ENCODE measurements at places on chromosomes 5 and 9.
A peak's percentile ranks its signal among the peaks of the same experiment; 100 is the strongest.

DNA sequence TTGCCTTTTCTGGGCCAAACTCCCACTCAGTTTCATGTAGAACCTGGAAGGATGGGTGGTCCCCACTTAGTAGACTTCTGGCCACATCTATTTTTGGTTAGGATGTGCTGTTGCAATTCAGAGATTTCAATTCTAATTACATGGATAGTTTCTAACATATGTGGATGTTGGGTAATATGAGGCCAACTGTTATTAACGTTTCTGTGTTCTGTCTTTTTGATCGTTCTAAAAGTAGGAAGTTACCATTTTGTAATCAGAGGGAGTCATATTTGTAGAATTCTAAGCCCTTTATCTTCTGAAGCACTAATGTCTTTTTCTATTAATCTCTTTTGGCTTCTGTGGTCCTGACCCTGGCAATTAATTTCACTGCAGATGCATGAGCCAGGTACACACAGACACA is 141.6 kb upstream of the SPEF2 start:
- DNase-seq, result no peak

DNA sequence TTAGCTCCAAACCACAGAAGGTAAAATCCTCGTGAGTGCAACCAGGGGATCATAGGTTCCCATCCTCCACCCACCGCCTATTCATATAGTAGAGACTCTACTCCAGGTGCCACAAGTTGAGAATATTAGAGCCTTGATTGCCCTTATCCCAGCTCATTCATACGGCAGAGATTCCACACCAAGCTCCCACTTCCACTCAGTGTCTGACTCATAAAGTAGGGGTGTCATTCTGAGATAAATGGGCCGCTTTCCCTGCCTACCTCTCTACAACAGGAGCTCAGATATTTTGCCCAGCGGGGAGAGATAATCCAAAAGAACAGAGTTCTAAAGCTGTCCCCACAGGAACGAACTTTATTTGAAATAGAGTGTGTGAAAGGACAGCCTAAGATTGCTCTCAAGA is 9.4 kb downstream of the SLC22A4 start:
- DNase-seq, result no peak

DNA sequence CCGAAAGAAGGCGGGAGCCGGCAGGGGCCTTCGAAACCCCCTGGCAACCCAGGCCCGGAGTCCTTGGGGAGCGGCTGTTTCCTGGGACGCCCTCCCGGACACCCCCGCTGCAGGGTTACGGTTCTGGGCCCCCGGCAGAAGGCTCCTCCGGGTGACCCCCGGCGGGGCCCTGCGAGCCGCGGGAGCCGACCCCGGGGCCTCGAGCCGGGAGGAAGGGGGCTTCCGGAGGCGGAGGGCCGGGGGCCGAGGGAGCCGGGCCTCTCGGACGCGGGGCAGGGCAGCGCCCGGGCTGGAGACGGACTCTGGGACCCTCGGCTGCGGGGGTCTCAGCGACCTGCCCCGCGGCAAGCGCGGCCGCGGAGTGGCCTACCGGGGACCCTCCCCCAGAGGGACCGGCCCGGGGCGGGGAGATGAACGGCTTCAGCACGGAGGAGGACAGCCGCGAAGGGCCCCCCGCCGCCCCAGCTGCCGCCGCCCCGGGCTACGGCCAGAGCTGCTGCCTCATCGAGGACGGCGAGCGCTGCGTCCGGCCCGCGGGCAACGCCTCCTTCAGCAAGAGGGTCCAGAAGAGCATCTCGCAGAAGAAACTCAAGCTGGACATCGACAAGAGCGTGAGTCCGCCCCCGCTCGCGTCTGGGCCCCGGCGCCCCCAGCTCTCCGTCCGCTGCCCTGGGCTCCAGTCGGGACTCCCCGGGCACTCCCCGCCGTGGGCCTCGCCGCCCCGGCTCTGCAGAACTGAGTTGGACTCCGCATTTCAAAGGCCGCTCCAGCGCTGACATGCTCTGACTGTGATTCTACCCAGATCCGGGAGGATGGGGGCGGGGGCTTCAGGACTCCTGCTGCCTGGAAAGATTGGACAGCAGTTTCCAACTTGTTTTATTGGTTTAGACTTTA is 645 bp downstream of the SAP30L start:
- DNase-seq, result peak; percentile 47

DNA sequence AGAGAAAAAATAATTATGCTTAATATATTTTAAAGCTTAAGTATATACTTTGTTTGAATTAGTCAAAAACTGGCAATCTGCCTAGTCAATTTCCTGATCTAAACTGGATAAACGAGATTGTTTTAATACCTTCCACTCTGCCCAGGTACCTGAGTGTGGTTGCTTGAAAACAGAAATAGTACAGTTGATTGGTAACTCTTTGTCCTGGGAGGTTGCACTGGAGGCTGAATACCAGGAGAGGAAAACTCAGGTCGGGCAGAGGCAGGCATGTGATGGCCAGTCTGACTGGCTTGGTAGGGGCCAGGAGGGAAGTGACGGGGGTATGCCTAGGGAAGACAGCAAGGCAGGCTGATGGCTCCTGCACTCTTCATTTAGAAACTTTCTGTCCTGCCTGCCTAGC is 80.2 kb downstream of the PIK3R1 start:
- no peak for DNase-seq

GRCh38 chr5:156232251-156232869 is 94.6 kb upstream of the SGCD start:
- DNase-seq, result no peak

GRCh38 chr5:175467983-175468690 is 10.2 kb upstream of the SFXN1 start:
- DNase-seq, result no peak

- DNase-seq, result no peak
Measured at GRCh38 chr5:577800-578199, 34.3 kb upstream of the CEP72 start.

DNA sequence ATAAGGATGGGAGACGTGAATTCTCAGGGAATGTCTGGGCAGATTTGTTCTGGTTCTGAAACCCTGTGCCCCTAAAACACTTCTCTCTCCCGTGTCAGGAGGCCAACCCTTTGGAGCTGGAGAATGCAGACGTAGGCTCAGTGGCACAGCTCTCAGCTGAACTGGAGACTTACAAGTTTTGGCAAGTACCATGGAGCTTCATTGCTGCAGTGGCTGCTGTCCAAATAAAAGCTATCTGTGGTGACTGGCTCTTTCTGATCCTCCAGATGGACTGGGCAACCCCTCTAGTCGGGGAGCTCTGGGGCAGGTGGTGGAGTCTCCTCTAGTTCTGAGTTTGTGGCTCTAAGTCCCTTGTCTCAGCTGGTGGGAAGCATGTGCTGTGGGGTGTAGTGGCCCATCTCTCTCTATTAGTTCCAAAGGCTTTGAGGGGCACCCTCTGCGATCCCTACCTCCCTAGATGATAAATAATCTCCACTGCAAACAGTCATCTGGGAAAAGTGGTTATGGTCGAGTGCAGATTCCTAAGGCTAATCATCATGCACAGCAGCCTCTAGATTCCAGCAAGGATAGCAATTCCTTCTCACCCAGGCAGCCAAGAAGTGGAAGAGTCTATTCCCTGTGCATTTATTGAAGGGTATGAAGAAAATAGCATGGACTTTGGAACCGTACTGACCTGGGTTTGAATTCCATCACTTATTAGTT is 204.2 kb upstream of the KLF4 start:
- no peak for DNase-seq

DNA sequence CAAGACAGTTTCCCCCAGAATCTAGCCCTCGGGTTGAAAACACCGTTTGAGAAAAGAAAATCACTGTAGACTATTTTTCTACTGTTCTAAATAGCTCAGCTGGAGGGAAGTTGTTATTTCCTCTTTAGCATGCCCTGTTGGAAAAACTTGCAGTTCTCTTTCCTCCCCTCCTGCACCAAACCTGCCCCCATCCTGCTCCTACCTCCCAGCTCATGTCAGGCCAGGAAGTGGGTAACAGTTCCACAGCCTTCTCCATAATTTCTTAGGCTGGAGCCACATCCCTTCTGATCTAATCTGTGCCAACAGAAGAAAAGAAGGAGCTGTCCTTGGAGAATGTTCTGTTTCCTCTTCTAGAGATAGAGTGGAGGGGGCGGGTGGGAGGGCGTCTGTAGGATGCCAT is 437.7 kb downstream of the SPOCK1 start:
- no peak for DNase-seq

DNA sequence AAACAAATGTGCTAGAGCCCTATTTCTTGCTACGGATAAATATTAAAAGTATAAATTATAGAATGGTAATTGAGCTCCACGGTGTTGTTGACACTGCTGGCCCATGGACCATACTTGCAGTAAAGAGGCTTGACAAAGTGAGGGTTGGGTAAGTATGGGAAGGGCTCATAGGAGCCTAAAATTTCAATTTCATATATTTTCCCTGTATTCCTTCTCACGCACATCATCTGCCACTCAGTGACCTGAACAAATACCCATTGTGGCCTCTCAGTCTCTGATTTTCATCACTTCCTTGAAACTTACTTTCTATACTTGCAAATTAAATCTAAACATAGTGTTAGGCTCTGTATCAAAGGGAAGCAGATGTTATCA is 116.5 kb downstream of the PIK3R1 start:
- no peak for DNase-seq

GRCh38 chr5:73692166-73692640 is 66.2 kb downstream of the ARHGEF28 start:
- no peak for DNase-seq

- DNase-seq, result no peak
Measured at GRCh38 chr5:112201141-112201540, 217.9 kb downstream of the EPB41L4A start.
